ENCODE measurements at places on chromosomes 7 and 10.

DNA sequence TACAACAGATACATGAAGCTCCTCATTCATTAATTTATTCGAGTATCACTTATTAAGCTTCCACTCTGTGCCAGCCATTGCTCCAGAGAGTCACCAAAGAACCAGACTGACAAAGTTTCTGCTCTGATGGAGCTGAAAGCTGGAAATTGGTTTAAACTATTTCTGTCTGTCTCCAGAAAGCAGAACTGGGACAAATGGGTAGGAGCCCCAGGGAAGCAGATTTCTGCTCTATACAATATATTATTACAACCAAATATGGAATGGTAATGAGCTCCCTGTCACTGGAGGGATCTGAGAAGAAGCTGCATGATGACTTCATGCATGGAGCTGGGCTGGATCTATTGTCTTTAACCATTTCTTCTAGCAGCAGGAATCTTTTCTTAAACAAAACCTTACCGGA, 165.4 kb upstream of the ADO start:
- DNase-seq: no peak

GRCh38 chr10:113458944-113459343, 93.9 kb upstream of the HABP2 start:
- no peak for DNase-seq

GRCh38 chr10:130024779-130025325, 60.8 kb upstream of the EBF3 start:
- no peak for DNase-seq

- DNase-seq: no peak
Observed at GRCh38 chr10:45255706-45256105, 59.7 kb downstream of the OR13A1 start.

- DNase-seq: peak; percentile 75
Observed at GRCh38 chr7:41438705-41439514, 264.0 kb downstream of the INHBA start.

DNA sequence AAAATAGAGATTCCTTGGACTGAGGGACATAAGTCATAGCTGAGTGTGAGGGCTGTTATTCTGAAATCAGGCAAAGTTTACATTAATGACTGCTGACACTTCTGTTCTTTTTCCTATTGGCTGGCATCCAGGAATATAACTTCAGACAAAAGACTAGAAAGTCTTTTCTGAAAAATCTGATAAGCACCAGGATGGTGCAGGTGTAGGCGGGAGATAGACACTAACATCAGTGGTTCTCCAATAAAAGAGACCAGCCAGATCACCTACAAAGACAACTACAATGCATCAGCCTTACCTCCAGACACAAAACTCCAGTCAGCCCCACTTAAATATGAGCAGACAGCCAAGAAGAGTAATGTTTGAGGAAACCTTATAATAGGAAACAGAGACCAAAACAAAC, 168.3 kb upstream of the LRGUK start:
- no peak for DNase-seq

GRCh38 chr10:62171791-62172190, 96.9 kb downstream of the RTKN2 start:
- DNase-seq: no peak

DNA sequence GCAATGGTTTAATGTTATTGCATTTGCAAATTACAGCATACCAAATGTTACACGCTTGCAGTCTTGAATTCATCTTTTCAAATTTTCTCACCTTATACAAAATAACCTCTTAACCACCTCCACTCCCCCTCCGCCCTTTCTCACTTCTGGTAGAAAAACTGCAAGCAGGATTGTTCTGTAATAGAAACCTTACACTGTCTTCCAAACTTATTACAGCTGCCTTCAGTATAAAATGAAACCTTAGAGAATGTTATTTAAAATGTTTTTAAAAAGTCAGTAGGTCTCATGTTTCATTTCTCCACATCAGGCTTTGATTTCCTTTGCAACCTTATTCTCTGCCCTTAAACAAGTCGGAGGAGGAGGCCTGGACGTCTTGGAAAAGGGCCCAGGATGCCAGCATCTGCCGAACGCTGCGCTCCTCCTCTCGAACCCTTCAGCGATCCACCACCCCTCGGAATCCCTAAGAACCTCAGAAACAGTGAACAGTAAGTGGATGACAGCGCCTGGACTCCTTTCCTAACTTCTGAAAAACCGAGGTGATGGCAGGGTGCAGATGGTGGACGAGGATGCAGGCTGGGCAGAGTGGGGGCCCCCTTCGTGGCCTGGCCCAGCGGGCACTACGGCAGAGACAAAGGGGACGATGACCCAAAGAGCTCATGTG, 74.0 kb downstream of the FGFR2 start:
- peak; percentile 51 for DNase-seq

GRCh38 chr10:130808243-130808642, 503.3 kb downstream of the TCERG1L start:
- DNase-seq: no peak

- DNase-seq: peak; percentile 59
Observed at GRCh38 chr7:17773289-17773626, 167.0 kb downstream of the SNX13 start.

- no peak for DNase-seq
Observed at GRCh38 chr10:70589762-70590654, 12.5 kb downstream of the PRF1 start.

- DNase-seq: peak; percentile 32
Observed at GRCh38 chr10:51501396-51501795, 198.0 kb downstream of the CSTF2T start.

DNA sequence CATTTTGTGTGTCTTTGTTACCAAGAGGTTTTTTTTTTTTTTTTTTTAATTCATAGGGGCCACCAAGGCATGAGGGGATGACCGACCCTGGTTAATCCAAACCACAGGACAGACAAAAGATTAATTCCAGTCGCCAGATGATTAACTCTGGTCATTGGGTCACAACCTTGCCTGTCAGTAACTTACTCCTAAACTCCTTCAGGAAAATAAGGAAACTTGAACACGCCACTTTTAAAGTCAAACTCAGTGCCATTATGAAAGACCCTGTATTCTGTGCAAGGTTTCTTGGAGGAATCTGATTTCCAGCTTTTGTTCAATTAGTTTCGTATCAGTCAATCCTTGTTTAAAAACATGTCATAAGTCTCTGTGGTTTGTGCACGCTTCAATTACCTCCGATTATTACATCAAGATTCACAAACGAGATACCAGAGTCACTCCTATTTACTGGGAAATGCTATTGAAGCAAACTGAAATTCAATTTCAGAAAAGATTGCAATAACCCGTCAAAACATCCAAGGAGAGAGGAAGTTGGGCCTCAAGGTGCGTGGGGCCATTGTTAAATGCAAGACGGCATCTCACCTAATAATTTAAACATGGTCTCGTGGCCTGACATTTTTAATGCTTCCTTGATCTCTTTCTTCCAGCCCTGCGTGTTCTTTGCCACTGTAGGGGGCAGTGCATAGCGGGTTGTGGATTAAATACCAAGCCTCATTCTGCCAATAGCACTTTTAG, 44.0 kb downstream of the NRP1 start:
- DNase-seq: no peak

- DNase-seq: peak; percentile 24
Observed at GRCh38 chr7:69597278-69598076, 798 bp upstream of the AUTS2 start.

DNA sequence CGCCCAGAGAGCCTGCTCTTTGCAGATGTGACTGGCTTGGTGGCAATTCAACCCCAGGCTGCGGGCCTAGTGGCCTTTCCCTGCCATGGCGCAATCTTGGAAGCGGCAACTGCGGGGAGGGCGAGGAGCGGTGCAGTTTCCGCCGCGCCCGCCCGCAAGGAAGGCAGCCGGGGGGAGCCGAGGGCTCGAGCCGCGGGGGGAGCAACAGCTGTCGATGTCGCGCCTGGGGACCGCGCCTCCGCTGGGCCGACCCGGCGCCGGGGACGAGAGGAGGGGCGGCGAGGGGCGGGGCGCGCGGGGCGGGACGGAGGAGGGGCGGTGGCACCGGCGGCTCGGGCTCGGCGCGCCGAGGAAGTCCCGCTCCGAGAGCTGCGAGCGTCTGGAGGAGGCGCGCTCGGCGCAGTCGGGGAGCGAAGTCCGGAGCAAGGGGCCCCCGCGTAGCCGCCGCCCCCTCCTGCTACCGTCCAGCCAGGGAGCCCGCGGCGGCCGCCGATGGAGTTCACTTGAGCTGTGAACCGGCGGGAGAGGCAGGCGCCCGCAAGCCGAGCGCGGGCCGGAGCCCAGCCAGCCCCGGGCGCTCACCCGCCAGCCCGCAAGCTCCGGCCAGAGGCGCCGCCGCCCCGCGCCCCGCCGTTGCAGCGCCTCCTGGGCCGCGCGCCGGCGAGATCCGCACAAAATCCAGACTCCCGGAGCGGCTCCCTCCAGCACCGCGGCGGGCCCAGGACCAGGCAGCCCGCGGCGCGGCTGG, 438.1 kb upstream of the GALNT17 start:
- peak; percentile 77 for DNase-seq

- no peak for DNase-seq
Observed at GRCh38 chr10:123180101-123181090, 26.2 kb downstream of the BUB3 start.

DNA sequence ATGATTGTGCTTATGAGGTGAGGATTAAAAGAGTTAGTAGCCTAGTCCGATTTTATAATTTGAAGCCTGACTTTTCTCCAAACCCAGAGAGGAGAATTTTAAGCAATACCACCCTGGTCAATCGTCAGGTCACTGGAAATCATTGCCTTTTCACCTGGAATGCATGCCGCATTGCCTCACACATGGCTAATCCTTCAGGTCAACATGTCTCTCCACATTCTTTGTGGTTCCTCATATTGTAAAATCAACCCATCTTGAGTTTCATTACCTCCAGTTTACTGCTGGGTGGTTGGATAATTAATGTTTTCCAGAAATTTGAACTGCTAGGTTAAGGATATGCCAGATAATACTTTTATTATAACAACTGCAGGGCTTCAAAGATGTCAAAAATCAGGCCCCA, 55.6 kb upstream of the SEMA3E start:
- no peak for DNase-seq

DNA sequence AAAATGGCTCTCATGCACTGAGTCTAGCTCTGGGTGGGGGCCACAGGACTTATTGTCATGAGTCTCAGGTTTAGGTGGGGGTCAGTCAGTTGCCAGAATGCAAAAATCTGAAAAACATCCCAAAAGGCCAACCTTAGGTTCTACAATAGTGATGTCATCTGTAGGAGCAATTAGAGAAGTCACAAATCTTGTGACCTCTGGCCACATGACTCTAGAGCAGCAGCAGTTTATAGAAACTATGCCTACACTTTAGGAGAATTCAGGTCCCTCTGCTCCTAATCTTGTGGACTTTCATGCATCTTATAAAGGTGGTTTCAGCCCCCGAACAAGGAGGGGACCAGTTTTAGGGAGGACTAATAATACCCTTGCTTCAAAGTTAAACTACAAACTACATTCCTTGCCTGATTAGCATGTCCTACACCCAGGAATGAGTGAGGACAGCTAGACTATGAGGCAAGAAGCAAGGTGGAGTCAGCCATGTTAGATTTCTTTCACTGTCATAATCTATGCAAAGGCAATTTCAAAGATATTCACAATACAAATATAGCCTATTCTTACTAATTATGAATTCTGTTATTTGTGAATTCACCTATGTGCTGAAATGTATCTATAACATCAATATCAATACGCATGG, 123.5 kb upstream of the ADCY1 start:
- DNase-seq: no peak

DNA sequence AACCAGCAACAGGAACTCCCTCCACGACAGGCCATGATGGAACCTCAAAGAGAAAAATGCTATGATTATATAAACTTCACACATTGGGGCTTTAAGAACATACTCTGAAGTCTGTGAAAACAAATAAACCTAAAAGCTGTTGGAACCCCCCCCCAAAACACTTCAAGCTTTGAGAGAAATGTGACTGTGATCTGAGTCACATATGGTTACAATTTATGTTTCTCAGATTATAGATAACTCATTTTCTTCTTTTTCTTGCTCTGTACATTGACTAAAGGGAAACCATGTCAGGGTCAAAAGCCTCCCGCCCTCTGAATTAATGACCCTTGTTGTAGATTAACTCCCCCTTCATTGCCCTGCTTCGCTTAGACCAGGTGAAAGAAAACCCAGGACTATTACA, 15.8 kb downstream of the VOPP1 start:
- DNase-seq: no peak

- no peak for DNase-seq
Observed at GRCh38 chr10:79335094-79335469, 12.2 kb upstream of the PPIF start.

DNA sequence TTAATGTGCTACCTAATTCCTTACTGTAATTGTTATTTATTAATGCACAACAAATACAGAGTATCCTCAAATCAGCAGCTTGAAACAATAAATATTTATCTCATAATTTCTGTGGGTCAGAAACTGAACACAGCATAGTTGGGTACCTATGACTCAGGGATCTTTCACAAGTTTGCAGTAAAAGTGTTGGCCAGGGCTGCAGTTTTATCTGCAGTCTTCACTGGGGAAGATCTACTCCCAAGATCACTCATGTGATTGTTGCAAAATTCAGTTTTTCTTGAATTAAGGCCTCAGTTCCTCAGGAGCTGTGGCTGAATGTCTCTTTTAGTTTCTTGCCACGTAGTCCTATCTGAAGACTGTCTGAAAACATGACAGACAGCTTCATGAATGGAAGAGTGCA, 237.8 kb downstream of the ZWINT start:
- DNase-seq: no peak

- peak; percentile 54 for DNase-seq
Observed at GRCh38 chr10:14953424-14954000, 384 bp downstream of the DCLRE1C start.

- DNase-seq: no peak
Observed at GRCh38 chr7:12300415-12300814, 89.3 kb downstream of the TMEM106B start.

DNA sequence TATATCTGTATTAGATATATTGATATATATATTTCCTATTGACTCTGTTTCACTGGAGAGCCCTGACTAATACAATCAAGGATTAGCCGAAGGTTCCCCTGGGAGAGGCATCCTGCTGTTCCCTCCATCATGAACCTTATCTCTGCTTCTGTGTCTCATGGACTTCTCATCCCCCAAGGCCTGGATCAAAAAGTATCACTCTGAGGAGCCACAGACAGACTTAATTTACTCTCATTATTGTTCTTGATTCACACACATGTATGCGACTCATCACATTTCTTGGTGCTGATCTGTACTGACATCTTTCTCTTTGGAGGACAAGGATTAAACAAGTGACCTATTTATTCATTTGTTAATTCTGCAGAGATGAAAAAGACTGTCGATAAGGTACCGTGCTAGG, 550.2 kb downstream of the KCNMA1 start:
- peak; percentile 72 for DNase-seq

DNA sequence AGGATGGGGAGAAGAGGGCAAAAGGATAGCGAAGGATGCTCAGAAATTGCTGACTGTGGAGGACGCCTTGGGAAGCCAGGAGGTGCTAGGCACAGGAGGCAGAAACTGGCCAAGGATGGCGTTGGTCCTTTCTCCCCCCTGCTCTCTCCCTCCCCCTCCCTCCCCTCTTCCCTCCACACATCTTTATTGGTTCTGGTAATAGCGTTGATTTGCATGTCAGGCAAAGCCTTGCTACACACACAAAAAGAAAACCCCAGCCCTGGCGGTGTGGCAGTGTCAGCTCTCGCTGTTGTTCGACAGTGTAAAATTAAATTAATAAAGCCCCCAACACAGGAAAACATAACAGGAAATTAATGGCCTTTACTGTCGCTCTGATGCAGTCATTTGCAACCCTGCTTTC, 47.2 kb downstream of the PAX2 start:
- DNase-seq: no peak

GRCh38 chr7:15685358-15686294, 857 bp downstream of the MEOX2 start:
- peak; percentile 38 for DNase-seq
